ENCODE measurements at places on chromosomes 11 and 22.

DNA sequence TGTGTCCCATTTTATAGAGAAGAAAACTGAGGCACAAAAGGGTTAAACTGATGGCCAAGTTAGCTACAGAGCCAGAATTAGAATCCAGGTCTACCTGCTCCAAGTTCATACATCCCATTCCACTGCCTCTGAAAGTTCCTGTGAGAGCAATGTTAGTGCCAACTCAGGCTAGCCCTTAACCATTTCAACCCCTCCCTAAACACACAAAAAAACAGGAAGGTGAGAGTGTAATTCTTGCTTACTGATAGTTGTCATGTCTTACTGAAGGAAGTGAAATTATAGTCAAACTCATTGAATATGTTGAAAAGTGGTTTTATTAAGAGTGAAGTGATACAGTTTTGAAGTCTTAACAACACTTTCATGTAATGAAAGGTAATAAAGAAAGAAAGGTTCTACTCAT lies 2.9 kb upstream of the E2F8 start:
- no peak for DNase-seq

DNA sequence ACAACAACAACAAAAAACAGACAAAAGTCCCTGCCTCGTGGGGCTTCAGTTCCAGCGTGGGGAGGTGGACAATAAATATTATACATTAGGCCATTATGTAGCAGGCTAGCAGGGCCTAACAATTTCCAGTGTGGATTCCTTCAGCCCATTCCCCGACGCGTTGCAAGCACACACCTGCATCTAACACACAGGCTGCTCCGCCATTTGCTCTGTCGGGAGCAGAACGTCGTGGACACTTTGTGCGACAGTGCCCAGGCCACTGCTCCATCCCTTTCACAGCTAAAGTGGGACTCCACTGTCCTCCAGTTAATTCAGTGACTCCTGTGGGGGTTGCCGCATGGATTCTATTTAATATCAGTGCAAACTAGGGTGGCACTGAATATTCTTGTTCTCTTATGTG lies 10.9 kb upstream of the FGF3 start:
- no peak for DNase-seq

GRCh38 chr11:61967924-61968757 lies 707 bp upstream of the FTH1 start:
- DNase-seq: peak; percentile 90

- DNase-seq: no peak
Measured at GRCh38 chr11:20360650-20361049, 2.9 kb upstream of the HTATIP2 start.

DNA sequence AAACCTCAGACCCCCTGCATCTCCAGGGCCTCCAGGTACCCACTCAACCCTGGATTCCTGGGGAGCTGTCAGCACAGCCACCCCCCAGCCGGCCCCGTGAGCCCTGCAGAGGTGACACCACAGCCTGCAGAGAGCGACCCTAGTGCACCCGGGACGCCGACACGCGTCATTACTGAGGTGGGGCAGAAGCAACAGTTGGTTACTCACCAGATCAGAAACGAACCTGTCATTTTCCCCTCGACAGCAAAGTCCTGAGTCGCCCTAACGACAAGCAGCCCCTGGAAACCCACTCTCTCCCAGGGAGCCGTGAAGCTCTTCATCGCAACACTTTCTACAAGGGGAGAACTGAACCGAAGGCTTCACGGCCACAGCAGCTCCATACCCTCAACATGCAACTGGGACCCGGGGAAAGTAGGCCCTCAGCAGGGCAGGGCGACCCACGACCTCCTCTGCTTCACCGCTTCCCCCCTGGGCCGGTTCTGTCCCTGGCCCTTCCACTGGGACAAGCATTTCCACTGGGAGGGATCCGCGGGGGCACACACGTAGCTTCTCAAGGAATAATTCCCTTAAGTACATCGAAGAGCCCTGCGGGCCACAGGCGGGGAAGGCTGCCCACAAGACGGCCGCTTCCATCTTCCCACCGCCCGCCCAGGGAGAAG lies 1.6 kb downstream of the BRD1 start:
- DNase-seq: no peak

- no peak for DNase-seq
Measured at GRCh38 chr11:69335781-69336405, 41.9 kb downstream of the MYEOV start.

DNA sequence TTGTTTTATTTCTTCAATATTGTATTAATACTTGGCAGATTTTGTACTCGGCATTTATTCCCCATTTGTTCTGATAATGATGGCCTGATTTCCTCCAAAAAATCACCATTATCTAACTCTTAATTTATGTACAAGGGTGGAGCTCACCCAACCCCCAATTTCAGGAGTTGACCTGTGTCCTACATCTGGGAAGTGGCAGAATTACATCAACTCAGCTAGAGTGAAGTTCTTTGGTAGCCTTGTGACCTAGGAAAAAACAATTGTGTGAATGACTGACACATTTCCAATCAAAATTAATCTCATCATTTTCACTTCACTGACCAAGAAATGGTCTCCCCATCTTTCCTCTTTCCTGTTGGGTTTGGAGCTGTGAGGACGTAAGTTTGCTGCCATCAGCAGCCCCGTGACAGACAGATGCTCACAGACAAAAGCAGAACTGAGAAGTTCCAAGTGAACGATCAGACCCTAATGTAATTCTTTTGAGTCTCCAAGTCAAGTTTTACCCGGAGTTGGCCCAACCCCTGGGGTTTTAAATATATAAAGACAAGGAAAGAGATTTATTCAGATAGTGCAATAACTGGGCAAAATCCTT lies 16.6 kb upstream of the MS4A6E start:
- no peak for DNase-seq

- DNase-seq: no peak
Measured at GRCh38 chr22:50087646-50088045, 2.2 kb upstream of the MOV10L1 start.

- DNase-seq: no peak
Measured at GRCh38 chr11:133600786-133601185, 68.5 kb upstream of the OPCML start.

- no peak for DNase-seq
Measured at GRCh38 chr11:131766637-131767036, 396.2 kb downstream of the NTM start.

GRCh38 chr11:59776210-59777066 lies 21.3 kb downstream of the STX3 start:
- no peak for DNase-seq

DNA sequence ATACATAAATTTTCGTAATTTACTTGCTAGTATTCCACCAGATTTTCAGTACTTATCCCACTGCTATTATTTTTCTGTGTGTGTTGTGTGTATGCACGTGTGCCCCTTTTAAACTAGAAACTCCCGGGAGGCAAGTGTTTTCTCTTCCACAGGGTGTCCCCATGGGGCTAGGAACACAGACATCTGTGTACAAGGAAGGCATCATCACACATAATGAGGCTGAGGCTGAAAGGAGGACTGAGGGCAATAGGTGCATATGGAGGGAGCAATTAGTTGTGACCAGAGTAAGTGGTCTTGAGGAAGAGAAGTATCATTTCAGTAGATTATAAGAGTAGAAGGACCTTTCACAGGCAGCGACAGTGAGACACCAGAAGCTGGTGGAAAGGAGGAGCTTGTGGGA lies 2.1 kb upstream of the DPAGT1 start:
- peak; percentile 9 for DNase-seq

DNA sequence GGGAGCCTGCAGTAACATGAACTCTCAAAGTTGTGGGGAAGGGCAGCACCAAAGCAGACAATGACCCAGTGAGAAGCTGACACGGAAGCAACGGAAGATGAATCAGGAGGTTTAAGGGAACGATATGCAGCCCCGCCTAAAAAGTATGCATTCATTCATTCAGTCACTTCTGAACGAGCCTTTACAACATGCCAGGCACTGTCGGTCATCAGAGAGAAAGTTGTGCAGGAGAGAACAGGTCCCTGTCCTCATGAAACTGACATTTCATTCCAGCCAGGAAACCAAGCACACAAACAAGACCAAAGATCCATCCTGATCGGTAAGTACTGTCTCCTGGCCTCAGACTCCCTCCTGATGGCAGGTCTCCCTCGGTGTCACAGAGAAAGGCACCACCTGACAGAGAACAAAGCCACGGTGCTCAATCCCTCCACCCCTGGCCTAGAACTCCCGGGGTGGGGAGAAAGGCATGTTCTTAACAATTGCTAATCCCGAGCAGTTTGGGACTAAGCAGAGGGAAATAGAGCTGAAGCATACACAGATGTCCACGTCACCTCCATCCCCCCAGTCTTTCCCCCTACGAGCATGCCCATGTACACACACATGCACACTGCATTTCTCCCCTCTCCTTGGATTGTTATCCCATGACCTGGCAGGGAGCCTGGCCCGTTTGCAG lies 49.3 kb downstream of the LRFN4 start:
- no peak for DNase-seq

GRCh38 chr11:32918427-32918826 lies 25.8 kb downstream of the QSER1 start:
- no peak for DNase-seq

GRCh38 chr11:121890377-121890776 lies 225.6 kb downstream of the BLID start:
- no peak for DNase-seq

- no peak for DNase-seq
Measured at GRCh38 chr11:97223647-97224046, 833.8 kb downstream of the JRKL start.

GRCh38 chr11:74849525-74850391 lies 99.1 kb downstream of the XRRA1 start:
- no peak for DNase-seq

- no peak for DNase-seq
Measured at GRCh38 chr11:11512929-11513328, 108.9 kb downstream of the GALNT18 start.

GRCh38 chr11:131327421-131327820 lies 43.0 kb upstream of the NTM start:
- DNase-seq: no peak
